ENCODE measurements at places on chromosomes 3 and 15. TPM values are rescaled to one million over a fixed set of nuclear protein-coding genes. Genes with fewer than 3 reads are reported as not detected.
A peak's percentile ranks its signal among the peaks of the same experiment; 100 is the strongest.

DNA sequence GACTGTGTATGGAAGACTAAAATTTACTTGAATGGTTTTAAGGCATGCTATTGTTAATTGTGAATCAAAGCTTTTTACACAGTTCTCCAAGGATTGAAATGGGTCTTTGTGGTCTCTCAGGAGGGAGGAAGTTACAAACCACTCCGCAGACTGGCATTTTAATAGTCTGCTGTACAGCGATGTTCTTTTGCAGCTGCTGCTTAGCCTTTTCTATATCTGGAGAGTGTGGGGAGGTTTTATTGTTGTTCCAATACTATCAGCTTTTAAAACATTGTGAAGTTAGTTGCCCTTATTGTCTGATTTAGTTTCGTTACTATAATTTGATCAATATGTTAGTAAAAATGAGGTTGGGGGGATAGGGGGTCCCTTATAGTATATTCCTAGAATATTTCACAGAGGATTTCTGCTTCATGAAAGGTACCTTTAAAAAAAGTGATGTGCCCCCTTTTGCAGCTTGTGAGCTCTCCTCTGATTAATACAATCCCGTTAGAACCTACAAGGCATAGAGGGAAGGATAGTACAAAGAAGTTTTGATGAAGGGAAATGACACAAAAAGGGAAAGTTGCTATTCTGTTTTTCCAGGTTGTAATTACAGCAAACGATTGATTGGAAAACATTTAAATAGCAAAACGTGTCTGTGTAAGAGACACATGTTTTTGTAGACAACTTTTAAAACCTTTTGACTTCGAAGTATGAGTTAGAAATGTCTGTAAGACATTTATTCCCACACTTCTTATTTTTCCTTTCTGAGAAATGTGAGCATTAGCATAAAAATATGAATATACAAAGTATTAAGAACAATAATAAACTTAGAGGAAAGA is 158.3 kb upstream of the CGNL1 start:
- DNase-seq: peak; percentile 92

- DNase-seq: no peak
These were observed 21.9 kb downstream of the ATOSA start for GRCh38 chr15:52657338-52657737.

GRCh38 chr15:97082830-97083229 is 752.3 kb downstream of the NR2F2 start:
- DNase-seq: no peak

DNA sequence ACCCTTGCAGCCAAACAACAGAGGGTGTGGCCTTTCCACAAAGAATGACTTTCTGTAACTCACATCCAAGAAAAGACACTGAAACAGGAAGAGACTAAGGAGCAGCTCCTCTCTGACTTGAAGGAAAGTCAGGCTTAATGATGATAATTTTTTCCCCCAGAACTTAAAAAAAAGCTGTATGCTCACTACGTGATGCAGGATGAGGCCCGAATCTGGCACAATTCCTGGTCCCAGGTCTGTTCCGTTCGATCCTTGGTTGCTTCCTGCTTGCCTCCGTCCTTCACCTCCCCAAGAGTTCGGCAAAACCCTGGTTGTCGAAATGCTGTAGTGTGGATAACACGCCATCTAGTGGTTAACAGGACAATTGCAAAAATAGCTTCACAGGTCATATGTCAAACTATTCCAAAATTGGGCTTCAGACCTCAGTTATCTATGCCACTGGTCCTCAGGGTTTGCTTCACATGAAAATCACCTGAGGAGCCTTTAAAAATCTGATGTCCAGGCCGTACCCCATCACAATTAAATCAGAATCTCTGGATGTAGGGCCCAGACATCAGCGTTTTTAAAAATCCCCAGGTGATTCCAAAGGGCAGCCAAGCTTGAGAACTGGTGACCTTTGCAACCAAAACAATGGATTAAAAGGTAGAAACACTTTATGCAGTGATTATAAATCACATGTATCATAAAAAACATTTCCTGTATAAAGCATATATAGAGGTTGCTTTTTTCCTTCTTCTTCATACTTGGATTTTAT is 28.1 kb upstream of the SYNM start:
- peak; percentile 89 for DNase-seq

DNA sequence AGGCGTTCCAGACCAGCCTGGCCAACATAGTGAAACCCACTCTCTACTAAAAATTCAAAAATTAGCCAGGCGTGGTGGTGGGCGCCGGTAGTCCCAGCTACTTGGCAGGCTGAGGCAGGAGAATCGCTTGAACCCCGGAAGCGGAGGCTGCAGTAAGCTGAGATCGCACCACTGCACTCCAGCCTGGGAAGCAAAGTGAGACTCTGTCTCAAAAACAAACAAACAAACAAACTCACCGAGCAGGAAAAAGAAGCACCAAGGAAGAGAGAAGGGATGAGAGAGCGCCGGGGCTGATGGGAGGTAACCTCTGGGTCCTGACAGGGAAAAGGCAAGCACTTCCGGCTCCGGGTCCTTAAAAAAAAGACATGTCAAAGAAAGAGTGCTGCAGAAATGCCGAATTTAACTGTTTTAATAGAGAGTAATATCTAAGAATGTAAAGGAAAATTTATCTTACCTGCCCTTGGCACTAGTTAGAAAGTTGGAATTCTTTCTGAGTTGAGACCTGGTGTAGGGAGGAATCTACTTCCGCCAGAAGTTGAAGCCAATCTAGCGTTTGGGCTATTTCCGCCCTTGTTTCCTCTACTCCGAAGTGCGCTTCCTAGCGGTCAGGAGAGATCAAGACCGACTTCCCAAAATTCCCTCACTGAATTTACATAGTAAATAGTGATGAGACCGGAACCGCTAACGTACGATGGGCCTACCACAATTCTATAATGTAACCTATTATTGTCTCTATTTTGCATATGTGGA is 29.1 kb downstream of the EFCAB12 start:
- DNase-seq: peak; percentile 97

GRCh38 chr3:30156586-30157498 is 449.6 kb upstream of the TGFBR2 start:
- no peak for DNase-seq

DNA sequence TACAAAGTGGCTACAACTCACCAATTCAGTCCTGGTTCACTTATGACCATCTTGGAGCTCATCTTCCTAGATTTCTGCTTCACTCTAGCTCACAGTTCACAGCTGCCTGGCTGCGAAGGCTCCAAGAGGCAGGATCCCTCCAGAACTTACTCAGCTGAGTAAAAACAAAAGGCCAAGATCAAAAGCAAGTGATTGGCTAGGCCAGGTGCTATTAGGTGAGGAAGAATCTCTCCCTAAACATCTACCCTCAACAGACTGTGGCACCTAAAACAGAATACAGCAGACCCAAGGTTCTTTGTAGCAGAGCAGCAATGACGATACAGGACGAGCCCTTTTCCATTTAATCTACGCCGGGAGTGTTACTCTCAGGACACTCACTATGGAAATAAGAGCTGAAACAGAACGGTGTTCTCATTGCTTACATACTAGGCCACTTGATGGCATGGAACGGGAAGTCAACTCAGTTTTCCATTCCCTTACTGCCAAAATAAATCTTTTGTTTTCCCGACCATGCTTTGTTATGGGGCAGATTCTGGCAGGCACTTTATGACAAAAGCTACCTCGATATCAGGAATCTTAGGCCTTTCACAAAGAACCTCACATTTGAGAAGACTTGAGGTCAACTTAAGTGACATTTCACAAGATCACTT is 901 bp downstream of the ICE2 start:
- no peak for DNase-seq

- DNase-seq: peak; percentile 80
These were observed 93.2 kb upstream of the RNF7 start for GRCh38 chr3:141644931-141645330.

DNA sequence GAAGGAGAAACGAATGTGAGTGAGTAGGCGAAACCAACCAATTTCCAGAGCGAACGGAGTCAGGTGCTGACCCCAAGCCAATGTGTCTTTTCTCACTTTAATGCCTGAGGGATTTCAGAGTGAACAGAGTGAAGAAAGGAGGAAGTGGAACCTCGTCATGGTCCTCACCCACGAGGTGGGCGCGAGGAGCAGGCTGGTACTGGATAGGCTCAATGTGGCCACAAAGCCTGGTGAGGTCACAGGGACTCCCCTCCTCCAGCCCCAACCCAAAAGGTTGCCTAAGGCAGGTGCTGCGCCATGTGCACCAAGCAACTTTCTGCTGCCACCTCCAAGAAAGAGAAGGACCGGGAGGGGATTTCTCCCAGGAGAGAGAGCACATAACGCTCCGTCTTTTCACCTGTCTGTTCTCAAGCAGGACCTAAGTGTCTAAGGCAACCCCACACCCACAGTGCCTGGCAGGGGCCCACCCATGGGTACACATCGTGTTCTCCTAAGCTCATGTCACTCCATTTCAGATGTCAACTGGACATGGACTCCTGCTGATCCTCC is 3.8 kb downstream of the NRROS start:
- no peak for DNase-seq

GRCh38 chr3:110881069-110881468 is 190.5 kb upstream of the NECTIN3 start:
- peak; percentile 61 for DNase-seq

DNA sequence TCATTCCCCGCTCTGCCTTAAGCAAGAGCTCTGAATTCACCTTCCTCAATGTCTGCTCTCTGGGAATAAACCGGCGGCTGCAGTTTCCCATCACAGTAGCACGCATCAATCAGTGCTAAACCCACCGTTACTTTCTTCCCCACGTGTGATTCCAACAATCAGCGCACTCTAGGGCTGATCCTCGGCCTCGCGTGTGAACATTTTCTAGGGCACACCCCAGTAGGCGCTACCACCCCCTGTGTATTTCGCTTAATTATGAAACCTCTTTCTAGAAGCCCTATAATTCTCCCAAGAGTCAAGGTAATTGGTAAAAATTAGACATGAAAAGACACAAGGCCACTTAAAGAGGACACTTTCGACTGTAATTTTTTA is 87.5 kb downstream of the RFTN1 start:
- no peak for DNase-seq

- no peak for DNase-seq
These were observed 15.7 kb downstream of the TF start for GRCh38 chr3:133761605-133762484.

GRCh38 chr3:90056281-90057032 is 949.0 kb downstream of the EPHA3 start:
- DNase-seq: no peak

DNA sequence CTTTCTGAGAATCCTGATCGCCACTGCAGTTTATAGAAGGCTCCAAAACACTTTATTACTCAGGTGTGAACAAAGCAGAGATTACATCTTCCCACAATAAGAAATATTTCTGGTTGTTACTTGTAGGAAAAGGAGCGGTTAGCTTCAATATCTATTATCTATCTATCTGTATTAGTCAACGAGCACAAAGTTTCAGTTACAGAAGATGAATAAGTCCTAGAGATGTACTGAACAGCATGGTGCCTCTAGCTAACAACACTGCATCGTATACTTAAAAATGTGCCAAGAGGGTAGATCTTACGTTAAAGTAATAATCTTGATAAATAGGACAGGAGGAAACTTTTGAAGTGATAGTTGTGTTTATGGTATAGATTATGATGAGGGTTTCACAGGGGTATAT is 10.9 kb upstream of the CCR3 start:
- no peak for DNase-seq

GRCh38 chr3:50357481-50357880 is 1.8 kb downstream of the TMEM115 start:
- DNase-seq: no peak

DNA sequence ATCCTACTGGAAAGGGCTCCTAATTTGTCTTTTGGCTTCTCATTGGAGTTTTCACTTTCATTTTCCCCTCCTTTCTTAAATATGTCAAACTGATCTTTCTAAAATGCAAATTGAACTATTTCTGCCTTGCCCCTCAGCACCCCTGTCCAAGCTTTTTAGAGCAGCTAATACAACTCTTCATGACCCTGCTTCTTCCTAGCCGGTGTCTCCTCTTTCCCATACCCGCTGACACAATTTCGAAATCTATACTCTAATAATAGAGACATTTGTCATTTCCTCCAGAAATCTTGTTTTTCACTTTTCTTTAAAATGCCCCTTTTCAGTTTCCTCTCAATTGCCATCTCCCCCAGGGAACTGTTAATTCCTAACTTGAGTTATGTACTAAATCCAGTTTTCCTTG is 2.9 kb upstream of the EPHA3 start:
- DNase-seq: no peak

DNA sequence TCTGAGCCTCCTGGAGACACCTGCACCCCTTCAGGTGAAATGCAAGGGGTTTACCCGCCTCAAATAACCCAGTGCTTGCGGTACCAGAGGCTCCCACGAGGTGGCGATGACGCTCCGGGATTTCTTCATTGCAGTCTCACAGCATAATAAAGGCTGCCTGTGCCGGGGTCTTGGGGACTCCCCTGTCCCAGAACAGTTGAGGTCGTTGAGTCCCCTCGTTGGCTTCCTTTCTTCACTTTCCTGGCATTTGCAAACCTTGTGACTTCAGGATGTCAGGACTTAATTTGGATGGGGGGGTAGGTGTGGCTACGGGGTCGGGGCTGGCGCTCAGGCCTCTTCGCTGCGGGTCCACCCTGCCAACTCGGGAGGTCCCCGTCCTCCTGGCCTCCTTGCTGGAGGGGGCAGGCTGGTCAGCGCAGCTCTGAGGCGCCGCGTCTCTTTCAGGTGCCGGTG is 1.3 kb downstream of the GNAT1 start:
- DNase-seq: peak; percentile 65

- peak; percentile 49 for DNase-seq
These were observed 177.5 kb downstream of the RORA start for GRCh38 chr15:61051569-61052031.

Gene PRRT3
- 0.34 TPM for total RNA-seq

Gene STAB1
- total RNA-seq: not detected

Gene GOLGA6L26
- not detected for total RNA-seq

Gene FOXB1
- total RNA-seq: not detected

Gene CHRM5
- total RNA-seq: not detected

Gene STIMATE
- 17.2 TPM for total RNA-seq

Gene COL6A6
- 0.11 TPM for total RNA-seq

Gene SCG3
- total RNA-seq: 0.37 TPM

Data from SK-MEL-5 (cell line).